NCI-H526 (cell line): ENCODE measurements at places on chromosomes 16 and 17.

- DNase-seq = no peak
Observed at GRCh38 chr17:80497726-80498241, 21.4 kb upstream of the NPTX1 start.

DNA sequence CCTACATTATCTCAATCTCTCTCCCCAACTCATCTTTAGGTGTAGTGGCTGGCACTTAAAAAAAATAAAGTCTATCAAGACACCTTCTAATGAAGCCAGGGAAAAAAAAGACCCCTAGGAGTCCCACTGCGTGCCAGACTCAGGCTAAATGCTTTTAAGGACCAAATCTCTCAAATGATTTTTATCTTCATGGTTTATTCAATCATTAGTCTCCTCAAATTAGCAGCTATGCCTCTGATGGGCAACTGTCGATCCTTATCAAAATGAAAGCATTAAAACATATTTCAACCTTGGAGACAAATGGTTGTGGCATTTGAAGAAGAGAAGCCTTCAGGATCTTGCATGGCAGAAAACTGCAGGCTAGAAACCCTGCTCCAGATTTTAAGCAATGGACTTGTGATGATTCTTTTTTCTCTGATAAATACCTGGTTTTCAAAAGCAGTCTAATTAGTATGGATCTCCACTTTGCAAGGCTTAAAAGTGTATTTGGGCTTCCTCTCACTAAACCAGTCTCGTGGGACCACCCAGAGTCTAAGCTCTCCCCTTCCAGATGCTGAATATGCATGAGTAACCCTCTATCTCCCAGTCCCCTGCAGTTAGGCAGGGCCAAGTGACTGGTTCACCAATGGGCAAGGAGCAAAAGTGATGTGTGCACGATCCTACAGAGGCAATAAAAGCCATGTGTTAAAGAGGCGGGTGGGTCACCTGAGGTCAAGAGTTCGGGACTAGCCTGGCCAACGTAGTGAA is 14.9 kb downstream of the ITPRIPL2 start:
- DNase-seq = no peak

GRCh38 chr17:20170085-20170484 is 160.9 kb downstream of the SPECC1 start:
- DNase-seq = no peak

- no peak for DNase-seq
Observed at GRCh38 chr16:555528-556473, 4.4 kb upstream of the PRR35 start.

GRCh38 chr16:64269756-64270155 is 852.1 kb downstream of the CDH11 start:
- no peak for DNase-seq

- DNase-seq = no peak
Observed at GRCh38 chr17:17151962-17152361, 54.2 kb downstream of the PLD6 start.
